ENCODE measurements at places on chromosomes 5 and 9.

- H3K4me1 ChIP-seq, result no peaks in the 10 kb centered on the region
- no peaks in the 10 kb centered on the region for H3K27me3 ChIP-seq
- H3K36me3 ChIP-seq, result no peaks in the 10 kb centered on the region
- DNase-seq, result no peak
These were observed 472.8 kb downstream of the PSAT1 start for GRCh38 chr9:78769690-78770089.

DNA sequence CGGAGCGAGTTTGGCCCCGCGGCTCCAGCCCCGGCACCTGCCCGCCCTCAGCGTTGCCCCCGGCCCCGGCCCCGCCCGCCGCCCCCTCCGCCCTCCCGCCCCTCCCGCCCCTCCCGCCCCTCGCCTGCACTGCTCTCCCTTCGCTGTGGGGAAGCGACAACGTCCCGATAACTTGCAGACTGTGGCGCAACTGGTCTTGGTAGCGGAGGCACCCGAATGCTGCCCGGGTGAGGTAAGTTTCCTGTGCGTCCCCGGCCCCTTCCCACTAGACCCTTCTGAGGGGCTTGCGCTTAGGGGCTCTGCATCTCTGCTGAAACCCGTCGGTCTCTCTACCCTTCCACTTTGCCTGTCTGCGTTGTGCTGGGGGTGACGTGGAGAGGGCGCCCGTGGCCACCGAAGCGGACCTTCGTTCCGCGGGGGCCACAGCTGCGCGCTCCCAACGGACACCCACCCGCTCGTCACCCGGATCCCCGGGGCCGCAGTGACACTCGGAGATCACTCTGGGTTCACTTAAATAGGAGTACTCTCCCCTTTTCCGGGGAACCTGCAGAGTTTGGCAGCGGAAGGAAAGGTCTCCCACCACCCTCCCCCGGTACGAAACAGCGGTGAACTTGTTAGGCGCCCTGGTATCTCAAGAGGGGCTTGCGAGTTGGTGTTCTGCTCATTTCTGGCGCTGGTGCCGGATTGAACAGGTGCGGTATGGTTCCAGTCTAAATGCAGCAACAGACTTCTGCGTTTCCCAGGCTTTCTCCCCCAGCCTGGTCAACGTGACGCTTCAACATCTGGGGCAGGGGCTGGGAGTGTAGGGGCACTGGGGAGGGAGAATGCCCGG lies 707 bp downstream of the PIP5K1B start:
- H3K27me3 ChIP-seq, result peaks cover 6% of the 10 kb centered on the region
- H3K4me3 ChIP-seq, result peak overlapping the region; percentile 78
- peak overlapping the region; percentile 41 for H3K27ac ChIP-seq
- H3K4me1 ChIP-seq, result no peaks in the 10 kb centered on the region
- peak; percentile 48 for DNase-seq

DNA sequence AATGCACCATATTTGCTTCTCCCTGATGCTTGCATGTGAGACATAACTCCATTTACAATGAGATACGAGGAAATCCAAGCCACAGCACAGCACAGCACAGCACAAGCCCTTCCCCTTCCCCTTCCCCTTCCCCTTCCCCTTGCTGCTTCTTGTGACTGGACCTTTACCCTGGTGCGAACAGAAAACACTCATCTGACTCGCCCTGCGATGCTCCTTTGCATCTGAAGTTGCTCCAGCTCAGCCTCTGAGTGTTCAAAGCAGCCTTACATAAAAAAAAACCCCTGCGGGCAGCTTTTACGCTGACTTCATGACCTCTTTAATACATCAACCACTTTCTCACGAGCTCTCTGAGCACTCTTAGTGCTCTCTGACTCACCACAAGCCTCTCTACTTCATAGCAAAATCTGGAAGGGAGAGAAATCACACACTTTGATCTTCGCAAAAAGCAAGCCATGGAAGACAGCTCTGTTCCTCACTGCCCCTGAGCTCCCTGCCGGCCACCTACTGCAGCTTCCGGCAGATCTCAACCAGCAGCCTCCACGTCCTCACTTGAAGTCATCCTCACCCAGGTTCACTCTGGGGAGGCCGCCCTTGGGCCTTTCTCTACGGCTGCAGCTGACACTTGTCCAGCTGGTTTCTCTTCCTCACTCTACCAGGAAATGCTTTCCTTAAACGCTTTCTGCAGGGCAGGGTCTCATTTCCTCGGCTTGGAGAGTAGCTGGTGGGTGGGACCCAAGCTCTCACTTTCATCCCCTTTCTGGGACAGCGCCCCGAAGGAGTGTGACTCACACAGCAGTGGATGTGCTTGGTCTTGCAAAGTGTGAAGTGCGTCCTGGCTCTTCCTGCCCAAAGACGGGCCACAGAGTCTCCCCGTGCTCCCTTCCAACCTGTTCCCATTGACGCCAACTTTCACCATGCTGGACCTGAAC lies 5.3 kb downstream of the SLC34A1 start:
- no peaks in the 10 kb centered on the region for H3K27me3 ChIP-seq
- peaks cover 4% of the 10 kb centered on the region for H3K36me3 ChIP-seq
- no peak overlapping the region for H3K4me3 ChIP-seq
- H3K4me1 ChIP-seq, result peaks cover 18% of the 10 kb centered on the region
- no peak for DNase-seq

GRCh38 chr5:56270058-56270457 lies 36.9 kb upstream of the ANKRD55 start:
- H3K27me3 ChIP-seq, result no peaks in the 10 kb centered on the region
- DNase-seq, result no peak
- H3K36me3 ChIP-seq, result no peaks in the 10 kb centered on the region
- no peak overlapping the region for H3K4me3 ChIP-seq

GRCh38 chr5:66854416-66854815 lies 258.2 kb downstream of the MAST4 start:
- DNase-seq, result no peak
- no peaks in the 10 kb centered on the region for H3K4me1 ChIP-seq
- no peak overlapping the region for H3K27ac ChIP-seq
- H3K36me3 ChIP-seq, result no peaks in the 10 kb centered on the region
- no peaks in the 10 kb centered on the region for H3K27me3 ChIP-seq

GRCh38 chr9:100619665-100620064 lies 41.8 kb downstream of the CAVIN4 start:
- H3K4me3 ChIP-seq, result no peak overlapping the region
- DNase-seq, result no peak
- H3K27ac ChIP-seq, result no peak overlapping the region
- no peaks in the 10 kb centered on the region for H3K27me3 ChIP-seq
- no peaks in the 10 kb centered on the region for H3K4me1 ChIP-seq
- no peaks in the 10 kb centered on the region for H3K36me3 ChIP-seq

GRCh38 chr9:106755736-106756135 lies 107.2 kb upstream of the ZNF462 start:
- no peaks in the 10 kb centered on the region for H3K36me3 ChIP-seq
- DNase-seq, result no peak
- H3K4me3 ChIP-seq, result no peak overlapping the region
- peaks cover 2% of the 10 kb centered on the region for H3K4me1 ChIP-seq
- no peaks in the 10 kb centered on the region for H3K27me3 ChIP-seq

DNA sequence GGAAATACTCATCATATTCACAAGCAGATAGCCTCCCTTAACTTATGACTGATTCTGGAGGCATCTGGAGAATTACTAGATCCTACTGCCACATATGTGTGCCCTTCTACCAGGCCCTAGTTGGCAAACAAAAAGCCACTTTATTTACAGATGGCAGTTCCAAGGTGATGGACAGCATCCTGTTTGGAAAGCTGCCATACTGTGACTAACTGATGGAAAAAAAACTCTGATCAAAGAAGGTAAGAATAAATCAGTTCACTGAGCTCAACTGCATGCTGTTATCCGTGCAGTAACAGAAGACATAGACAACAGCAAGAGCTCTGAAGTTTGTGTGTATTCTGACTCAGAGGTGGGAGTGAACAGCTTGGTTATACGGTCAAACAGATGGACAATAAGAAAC lies 279.8 kb upstream of the POU5F2 start:
- H3K36me3 ChIP-seq, result no peaks in the 10 kb centered on the region
- no peak overlapping the region for H3K27ac ChIP-seq

DNA sequence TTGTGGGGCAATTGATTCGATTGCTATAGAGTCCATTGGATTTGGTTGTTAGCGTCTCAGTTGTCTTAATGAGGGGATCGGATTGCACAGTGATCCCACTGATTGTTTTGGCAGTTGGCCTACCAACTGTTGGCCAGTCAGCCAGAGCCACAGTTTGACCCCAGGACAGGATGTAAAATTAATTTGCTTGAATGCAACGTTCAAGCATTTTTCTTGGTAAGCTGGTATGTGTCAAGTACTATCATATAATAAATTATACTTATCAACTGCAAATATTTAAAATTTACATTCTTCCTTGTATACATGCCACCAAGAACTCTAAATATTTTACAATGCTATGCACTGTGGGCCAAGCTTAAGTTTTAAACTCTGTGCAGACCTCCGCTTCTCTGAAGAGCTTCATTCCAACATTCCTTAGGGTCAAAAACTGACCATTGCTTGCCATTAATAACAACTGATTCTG lies 80.4 kb upstream of the OSMR start:
- no peaks in the 10 kb centered on the region for H3K36me3 ChIP-seq
- no peak overlapping the region for H3K4me3 ChIP-seq
- peaks cover 4% of the 10 kb centered on the region for H3K4me1 ChIP-seq
- H3K27me3 ChIP-seq, result no peaks in the 10 kb centered on the region
- H3K27ac ChIP-seq, result no peak overlapping the region

DNA sequence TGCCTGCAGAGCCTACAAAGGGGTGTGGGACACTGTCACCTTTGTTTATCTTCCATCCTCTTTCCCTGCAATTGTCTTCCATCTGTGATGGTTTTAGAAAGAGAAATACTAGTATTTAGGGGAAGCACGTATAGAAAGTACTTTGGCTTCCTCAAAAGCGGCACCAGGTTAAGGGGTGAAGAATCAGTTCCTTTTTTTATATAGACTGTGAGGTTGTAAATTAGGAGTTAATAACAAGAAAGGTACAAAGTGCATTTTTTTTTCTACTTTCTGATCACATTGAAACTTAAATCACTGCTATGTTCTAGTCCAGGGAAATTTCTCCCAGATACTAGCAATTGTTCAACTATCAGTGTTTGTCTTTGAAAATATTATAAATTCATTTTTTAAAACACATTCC lies 219.3 kb downstream of the CEMIP2 start:
- no peak overlapping the region for H3K27ac ChIP-seq
- no peak overlapping the region for H3K4me3 ChIP-seq
- H3K4me1 ChIP-seq, result no peaks in the 10 kb centered on the region
- no peaks in the 10 kb centered on the region for H3K27me3 ChIP-seq
- DNase-seq, result no peak

DNA sequence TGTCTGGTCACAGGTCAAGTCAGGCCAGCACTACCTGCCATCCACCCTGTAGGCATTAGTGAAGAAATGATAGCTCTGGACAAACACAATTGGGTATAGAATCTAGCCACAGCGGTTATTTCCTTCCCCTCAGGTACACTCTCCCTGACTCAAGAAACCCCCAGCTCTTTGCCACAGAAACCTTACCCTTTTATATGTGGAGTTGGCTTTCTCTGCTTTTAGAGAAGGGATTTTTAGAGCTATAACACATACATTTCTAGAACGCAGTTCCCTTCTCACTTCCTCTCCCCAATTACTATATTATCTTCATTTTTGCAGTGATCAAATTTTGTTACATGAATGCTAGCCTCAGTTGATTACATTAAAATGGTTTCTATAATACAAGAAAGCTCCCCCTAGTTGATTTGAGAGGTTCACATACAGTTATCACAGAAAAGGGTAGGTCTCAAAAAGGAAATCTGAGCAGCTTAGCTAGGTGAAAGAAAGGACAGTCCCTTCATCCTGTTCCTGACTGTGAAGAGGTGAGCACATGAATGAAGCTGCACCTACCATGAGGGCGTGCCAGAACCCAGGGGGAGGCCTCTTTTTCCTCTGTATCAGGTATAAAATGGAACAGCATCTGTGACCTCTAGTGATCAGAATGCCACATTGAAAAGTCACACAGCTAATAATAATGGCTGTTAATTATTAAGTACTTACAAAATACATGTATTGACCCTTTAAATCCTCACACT lies 425.6 kb downstream of the KIAA0825 start:
- H3K4me3 ChIP-seq, result no peak overlapping the region
- no peak overlapping the region for H3K27ac ChIP-seq
- DNase-seq, result no peak

Measured in kidney (tissue), 22 donors.